GF-D8 (cell line): ENCODE measurements at places on chromosomes 4 and X.

GRCh38 chrX:78130396-78130795, 9.1 kb downstream of the TAF9B start:
- no peak for DNase-seq

GRCh38 chr4:18777190-18777930, 755.8 kb upstream of the LCORL start:
- no peak for DNase-seq

DNA sequence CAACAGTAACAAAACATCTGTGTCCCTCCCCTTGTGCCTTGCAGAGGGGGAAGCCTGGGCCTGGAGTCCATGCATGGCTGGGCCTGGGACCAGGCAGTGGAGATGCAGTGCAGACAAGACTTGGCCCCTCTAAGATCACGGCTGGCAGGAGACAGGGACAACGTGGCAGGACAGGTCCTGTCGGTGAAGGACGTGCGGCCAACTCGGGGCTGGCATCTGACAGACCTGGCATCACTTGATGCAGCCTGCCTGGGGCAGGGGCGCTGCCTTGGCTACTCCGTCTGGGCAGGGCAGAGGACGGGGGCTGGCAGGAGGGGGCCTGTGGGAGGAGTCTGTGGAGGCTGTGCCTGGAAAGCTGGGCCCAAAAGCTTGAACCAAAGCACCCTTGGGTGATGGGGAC, 112.1 kb downstream of the CPZ start:
- DNase-seq = no peak

GRCh38 chrX:42996861-42997260, 218.9 kb upstream of the PPP1R2C start:
- DNase-seq = no peak

DNA sequence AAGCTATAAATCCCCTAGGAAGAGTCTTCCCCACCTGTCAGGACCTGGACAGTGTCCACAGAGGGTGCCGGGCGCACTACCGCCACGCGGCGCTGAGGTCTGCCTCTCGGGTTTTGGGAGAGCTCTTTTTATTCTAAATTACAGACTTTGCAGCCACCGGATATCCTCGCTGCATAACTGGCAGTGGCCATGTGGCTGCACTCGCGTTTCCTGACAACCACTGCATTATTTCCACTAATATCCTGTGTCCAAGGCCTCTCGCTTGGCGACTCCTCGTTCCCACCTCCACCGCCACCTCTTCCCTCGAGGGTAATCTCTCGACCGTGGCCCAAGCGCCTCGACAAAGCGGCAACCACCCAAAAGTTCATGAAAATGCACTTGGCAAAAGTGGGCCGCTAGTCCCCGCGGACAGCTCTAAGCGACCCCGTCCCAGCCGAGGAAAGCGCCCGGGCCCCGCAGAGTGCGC, 512 bp upstream of the TMEM131L start:
- DNase-seq = peak; percentile 41

GRCh38 chr4:1763550-1764080, 29.5 kb upstream of the FGFR3 start:
- DNase-seq = no peak

DNA sequence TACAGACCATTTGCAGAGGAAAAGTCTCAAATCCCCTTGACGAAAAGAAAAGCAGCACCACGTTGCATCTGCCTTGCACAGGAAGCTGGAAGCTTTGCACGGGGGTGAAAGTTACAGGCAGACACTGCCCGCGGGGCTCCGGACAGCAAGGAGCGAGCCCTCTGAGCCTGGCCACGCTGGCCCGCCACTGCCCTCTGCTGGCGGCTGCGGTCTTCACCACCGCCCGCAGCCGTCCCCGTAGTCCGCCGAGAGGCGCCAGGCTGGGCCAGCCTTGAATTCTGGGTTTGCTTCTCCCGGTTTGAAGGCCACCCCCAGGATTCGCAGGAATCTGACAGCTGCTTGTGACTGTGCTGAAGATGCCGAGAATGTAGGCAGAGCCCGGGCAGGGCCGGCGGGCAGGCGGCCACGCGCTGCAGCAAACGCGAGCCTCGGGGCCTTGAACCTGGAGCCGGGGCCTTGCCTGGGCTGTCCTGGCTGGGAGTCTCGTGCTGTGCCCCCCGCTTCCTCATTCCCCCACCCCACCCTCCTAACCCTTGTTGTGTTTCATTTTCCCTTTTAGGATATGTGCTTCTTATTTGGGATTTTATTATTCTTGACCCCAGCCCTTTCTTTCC, 49.2 kb downstream of the ENPP6 start:
- DNase-seq = no peak

- DNase-seq = no peak
Observed at GRCh38 chr4:1374706-1375045, 27.7 kb downstream of the UVSSA start.

GRCh38 chr4:78592088-78592783, 40.7 kb downstream of the ANXA3 start:
- DNase-seq = no peak

GRCh38 chr4:126233483-126233882, 918.7 kb downstream of the FAT4 start:
- DNase-seq = no peak

DNA sequence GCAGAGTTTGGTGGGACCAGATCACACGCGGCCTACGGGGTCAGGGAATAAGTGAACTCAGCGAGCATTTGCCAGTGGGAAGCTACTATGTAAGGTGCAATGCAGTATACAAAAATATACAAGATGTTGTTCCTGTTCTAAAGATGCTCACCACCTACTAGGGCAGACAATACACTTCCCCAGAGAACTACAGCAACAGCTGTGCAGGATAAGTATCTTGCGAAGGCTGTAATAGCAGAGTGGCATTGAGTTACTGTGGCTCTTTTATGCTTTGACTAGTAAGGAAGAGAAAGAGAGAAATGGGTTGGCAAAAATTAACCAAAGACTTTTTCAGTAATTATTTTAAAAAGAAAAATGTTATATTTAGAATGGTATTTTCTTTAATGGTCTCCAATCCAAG, 61.2 kb downstream of the CDS1 start:
- DNase-seq = no peak
